Activated CD8-positive, alpha-beta memory T cell treated with anti-CD3 and anti-CD28 coated beads, Interleukin-2, amount 10 ng/mL, durations not matched to agents 7 days and 5 days (primary cell): ENCODE measurements at places on chromosomes 2 and 18.
A peak's percentile ranks its signal among the peaks of the same experiment; 100 is the strongest.

GRCh38 chr2:66271777-66272176, 163.1 kb upstream of the MEIS1 start:
- DNase-seq, result no peak

DNA sequence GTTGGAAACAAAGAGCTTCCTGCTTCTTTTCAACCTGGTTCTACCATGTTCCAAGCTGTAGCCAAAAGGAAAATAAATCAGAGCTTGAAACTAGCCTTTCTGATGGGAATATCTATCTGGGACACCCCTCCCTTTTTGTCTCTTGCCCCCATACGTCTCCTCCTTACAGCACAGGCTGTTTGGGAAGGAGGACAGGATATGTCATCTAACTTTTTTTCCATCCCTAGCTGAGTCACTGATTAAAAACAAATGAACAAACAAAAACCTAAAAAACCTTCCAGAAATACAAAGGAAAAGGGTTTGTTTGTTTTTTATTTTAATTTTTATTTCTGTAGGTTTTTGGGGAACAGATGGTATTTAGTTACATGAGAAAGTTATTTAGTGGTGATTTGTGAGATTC, 151.6 kb downstream of the FAM210A start:
- DNase-seq, result peak; percentile 22

DNA sequence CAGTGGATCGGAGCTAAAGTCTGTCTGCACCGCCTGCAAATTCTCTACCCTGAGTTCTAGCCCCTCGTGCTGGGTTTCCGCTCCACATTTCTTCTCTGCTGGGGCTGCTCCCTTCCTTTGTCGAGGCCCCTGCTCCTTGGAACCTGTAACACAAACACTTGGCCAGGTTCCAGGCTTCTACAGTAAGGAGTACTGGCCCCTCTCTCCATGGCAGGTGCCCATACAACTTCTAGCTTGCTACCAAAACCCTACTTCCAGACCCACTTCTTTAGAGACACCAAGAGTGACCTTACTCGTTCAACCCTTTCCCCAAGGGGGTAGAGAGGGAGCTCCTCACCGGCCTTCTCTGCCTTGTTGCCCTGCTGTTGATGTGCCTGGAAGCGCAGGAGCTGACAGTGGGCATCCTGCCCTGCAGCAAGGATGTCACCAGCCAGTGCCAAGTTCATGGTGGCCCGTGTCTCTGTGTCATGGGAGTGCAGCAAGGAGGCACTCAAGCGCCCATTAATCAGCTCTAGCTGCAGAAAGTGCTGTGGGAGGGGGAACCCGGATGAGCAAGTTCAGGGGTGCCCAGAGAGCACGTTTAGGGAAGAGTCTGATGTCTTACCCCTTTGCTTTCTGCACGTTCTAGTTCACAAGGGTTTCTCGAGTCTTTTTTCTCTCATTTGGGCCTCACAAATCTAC, 1.1 kb downstream of the PREB start:
- peak; percentile 52 for DNase-seq

GRCh38 chr18:79501006-79501405, 105.3 kb downstream of the NFATC1 start:
- DNase-seq, result no peak

GRCh38 chr2:65379721-65380171, 52.7 kb downstream of the SPRED2 start:
- no peak for DNase-seq

- DNase-seq, result no peak
These were observed 149.9 kb downstream of the PLCL1 start for GRCh38 chr2:197954328-197954727.

- DNase-seq, result no peak
These were observed 12.1 kb downstream of the CFLAR start for GRCh38 chr2:201128033-201128432.

DNA sequence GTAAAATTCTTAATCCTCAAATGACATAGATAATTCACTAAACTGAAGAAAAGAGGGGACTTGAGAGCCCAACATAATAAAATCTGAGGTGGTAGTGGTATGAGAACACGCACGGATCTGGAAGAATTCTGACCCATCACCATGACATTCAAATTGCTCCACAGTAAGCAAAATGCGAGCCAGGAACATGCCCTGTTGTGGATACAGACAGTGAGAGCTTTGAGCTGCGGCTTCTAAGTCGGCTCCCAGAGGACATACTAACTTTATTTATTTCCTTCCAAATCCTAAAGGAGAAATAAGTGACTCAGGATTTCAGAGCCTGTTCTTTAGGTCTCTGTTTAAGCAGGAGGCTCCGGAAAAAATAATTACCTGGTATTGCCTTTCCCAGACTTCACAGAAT, 143.4 kb upstream of the SMAD7 start:
- DNase-seq, result no peak

- DNase-seq, result no peak
These were observed 489.3 kb upstream of the CDH2 start for GRCh38 chr18:28666216-28666615.
